ENCODE measurements at places on chromosomes 6 and 20. TPM values are rescaled to one million over a fixed set of nuclear protein-coding genes. Genes with fewer than 3 reads are reported as not detected.
A peak's percentile ranks its signal among the peaks of the same experiment; 100 is the strongest.

EMILIN3 gene
- not detected for polyA plus RNA-seq

GRCh38 chr6:7818257-7819214, 92.1 kb downstream of the TXNDC5 start:
- no peaks in the 10 kb centered on the region for H3K4me1 ChIP-seq
- H3K27me3 ChIP-seq: peaks cover 9% of the 10 kb centered on the region
- DNase-seq: no peak
- no peaks in the 10 kb centered on the region for H3K36me3 ChIP-seq
- H3K4me3 ChIP-seq: no peak overlapping the region

FAM209A gene
- polyA plus RNA-seq: not detected

BCAS1 gene
- 0.56 TPM for polyA plus RNA-seq

GRCh38 chr20:8344631-8345030, 212.6 kb downstream of the PLCB1 start:
- no peak overlapping the region for H3K4me3 ChIP-seq
- peaks cover 1% of the 10 kb centered on the region for H3K27me3 ChIP-seq
- peaks cover 10% of the 10 kb centered on the region for H3K36me3 ChIP-seq
- peaks cover 31% of the 10 kb centered on the region for H3K4me1 ChIP-seq
- DNase-seq: no peak

GRCh38 chr6:127190552-127190951, 72.1 kb downstream of the RSPO3 start:
- H3K36me3 ChIP-seq: no peaks in the 10 kb centered on the region
- H3K4me1 ChIP-seq: no peaks in the 10 kb centered on the region
- DNase-seq: no peak
- no peak overlapping the region for H3K4me3 ChIP-seq
- H3K27me3 ChIP-seq: no peaks in the 10 kb centered on the region

- no peaks in the 10 kb centered on the region for H3K36me3 ChIP-seq
- H3K4me1 ChIP-seq: peaks cover 62% of the 10 kb centered on the region
- H3K27ac ChIP-seq: peak overlapping the region; percentile 12
- H3K27me3 ChIP-seq: peaks cover 4% of the 10 kb centered on the region
Measured at GRCh38 chr20:62059401-62059800, 6.3 kb downstream of the TAF4 start.

ADAM33 gene
- not detected for polyA plus RNA-seq

GRCh38 chr20:46557231-46557956, 6.9 kb upstream of the OCSTAMP start:
- H3K36me3 ChIP-seq: no peaks in the 10 kb centered on the region
- H3K27ac ChIP-seq: no peak overlapping the region
- H3K27me3 ChIP-seq: peaks cover 2% of the 10 kb centered on the region
- no peak for DNase-seq
- H3K4me3 ChIP-seq: no peak overlapping the region
- peaks cover 21% of the 10 kb centered on the region for H3K4me1 ChIP-seq

MYH7B gene
- not detected for polyA plus RNA-seq

DUSP15 gene
- not detected for polyA plus RNA-seq

- no peaks in the 10 kb centered on the region for H3K36me3 ChIP-seq
- H3K4me1 ChIP-seq: peaks cover 39% of the 10 kb centered on the region
- DNase-seq: no peak
- H3K4me3 ChIP-seq: no peak overlapping the region
- H3K27ac ChIP-seq: peak overlapping the region; percentile 4
Measured at GRCh38 chr6:42409581-42409980, 42.1 kb downstream of the TRERF1 start.

GRCh38 chr6:148177589-148178233, 164.9 kb upstream of the SASH1 start:
- H3K36me3 ChIP-seq: no peaks in the 10 kb centered on the region
- H3K4me3 ChIP-seq: no peak overlapping the region
- H3K27ac ChIP-seq: no peak overlapping the region
- H3K27me3 ChIP-seq: no peaks in the 10 kb centered on the region
- H3K4me1 ChIP-seq: no peaks in the 10 kb centered on the region

- H3K4me3 ChIP-seq: no peak overlapping the region
- peaks cover 9% of the 10 kb centered on the region for H3K4me1 ChIP-seq
- no peaks in the 10 kb centered on the region for H3K36me3 ChIP-seq
- H3K27me3 ChIP-seq: no peaks in the 10 kb centered on the region
Measured at GRCh38 chr6:149267072-149267471, 50.4 kb upstream of the TAB2 start.

- no peak overlapping the region for H3K27ac ChIP-seq
- H3K27me3 ChIP-seq: peaks cover 9% of the 10 kb centered on the region
- no peak overlapping the region for H3K4me3 ChIP-seq
- peaks cover 17% of the 10 kb centered on the region for H3K36me3 ChIP-seq
- H3K4me1 ChIP-seq: no peaks in the 10 kb centered on the region
Measured at GRCh38 chr6:41216616-41217015, 11.5 kb upstream of the TREML4 start.

DNA sequence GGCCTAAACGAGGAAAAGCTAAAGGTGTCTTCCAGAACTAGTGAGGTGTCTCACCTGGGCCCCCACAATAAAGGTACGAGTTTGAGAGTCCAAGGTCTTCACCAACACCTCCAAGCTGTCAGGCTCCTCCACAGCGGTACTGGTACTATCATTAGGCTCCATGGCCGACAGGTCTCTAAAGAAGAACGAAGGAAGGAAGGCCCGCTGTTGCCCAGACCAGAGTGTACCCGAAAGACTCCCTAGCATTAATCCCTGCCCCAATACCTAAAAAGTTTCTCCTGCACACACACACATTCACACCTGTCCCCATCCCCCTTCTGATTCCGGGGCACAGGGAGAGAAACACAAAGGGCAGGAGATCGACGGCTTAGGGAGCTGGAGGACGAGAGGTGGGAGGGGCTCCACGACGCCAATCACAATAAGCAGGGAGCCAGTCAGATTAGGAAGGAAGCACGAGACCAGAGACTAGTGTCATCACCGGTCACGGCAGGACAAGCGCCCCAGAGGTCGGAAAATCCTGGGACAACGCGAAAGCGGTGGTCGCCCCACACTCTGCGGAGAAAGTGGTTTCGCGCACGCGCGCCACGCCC, 764 bp downstream of the BAG6 start:
- H3K27me3 ChIP-seq: peaks cover 16% of the 10 kb centered on the region
- H3K4me1 ChIP-seq: peaks cover 49% of the 10 kb centered on the region
- H3K36me3 ChIP-seq: peaks cover 11% of the 10 kb centered on the region
- no peak for DNase-seq
- H3K4me3 ChIP-seq: peak overlapping the region; percentile 95
- H3K27ac ChIP-seq: peak overlapping the region; percentile 98

- H3K36me3 ChIP-seq: no peaks in the 10 kb centered on the region
- DNase-seq: no peak
- H3K27me3 ChIP-seq: peaks cover 6% of the 10 kb centered on the region
Measured at GRCh38 chr6:52958546-52959255, 36.4 kb downstream of the GSTA4 start.

- H3K27ac ChIP-seq: no peak overlapping the region
- H3K36me3 ChIP-seq: peaks cover 21% of the 10 kb centered on the region
- no peak for DNase-seq
- H3K4me1 ChIP-seq: no peaks in the 10 kb centered on the region
Measured at GRCh38 chr6:27439371-27439770, 33.5 kb downstream of the ZNF184 start.

PRRT1 gene
- not detected for polyA plus RNA-seq

TRMT11 gene
- polyA plus RNA-seq: 6.0 TPM

DNA sequence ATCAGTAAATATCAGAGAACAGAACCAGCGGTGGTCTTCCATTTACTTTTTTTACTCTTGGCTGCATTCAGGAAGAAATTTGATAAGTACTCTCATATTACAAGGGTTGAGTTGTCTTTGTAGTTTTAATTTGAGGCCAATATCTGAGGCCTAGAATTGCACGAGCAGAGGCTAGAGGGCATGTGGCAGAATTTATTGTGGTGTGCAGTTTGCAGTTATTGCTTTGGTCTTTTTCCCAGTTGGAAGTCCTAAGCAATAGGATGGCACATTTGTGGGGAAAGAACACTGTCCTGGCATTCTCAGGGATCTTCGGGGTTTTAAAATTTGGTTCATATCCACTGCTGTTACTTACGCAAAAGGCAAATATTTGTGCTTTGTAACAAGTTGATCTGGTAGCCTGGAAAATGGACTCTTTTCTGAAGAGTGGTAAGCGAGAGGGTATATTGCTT, 66.0 kb downstream of the CTNNBL1 start:
- H3K36me3 ChIP-seq: peaks cover 13% of the 10 kb centered on the region
- no peaks in the 10 kb centered on the region for H3K27me3 ChIP-seq
- no peak overlapping the region for H3K4me3 ChIP-seq
- H3K27ac ChIP-seq: no peak overlapping the region
- no peak for DNase-seq
- H3K4me1 ChIP-seq: peaks cover 21% of the 10 kb centered on the region

DNA sequence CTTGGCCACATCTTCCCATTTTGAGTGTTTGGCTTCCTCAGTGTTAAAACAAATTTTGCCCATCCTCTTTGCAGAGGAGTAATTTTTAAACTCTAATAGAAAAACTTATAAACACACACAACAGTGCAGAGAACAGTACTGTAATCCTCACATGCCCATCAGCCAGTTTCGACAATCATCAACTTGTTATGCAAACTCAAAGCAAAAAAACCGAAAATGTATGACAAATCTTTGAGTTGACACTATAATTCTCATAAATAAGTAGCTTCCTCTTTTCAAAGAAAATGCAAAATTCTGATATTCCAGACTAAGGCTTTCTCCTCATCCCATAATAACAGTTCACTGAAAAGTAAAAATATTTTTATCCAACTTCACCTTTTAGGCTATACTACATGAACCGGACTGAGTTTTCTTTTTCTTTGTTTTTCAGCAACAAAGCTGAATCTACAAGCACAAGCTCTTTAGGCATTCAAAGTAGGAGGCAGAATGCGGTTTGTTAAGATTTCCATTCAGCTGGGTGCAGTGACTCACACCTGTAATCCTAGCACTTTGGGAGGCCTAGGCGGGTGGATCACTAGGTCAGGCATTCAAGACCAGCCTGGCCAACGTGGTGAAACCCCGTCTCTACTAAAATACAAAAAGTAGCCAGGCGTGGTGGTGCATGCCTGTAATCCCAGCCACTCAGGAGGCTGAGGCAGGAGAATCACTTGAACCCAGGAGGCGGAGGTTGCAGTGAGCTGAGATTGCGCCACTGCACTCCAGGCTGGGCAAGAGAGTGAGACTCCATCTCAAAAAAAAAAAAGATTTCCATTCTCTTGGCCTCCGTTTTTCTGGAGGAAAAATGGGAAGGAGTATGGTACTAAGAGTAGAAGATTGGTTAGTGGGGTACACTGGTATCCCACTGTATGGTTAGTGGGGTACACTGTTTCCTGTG, 74.8 kb downstream of the GCNT2 start:
- no peak overlapping the region for H3K4me3 ChIP-seq
- H3K4me1 ChIP-seq: no peaks in the 10 kb centered on the region
- peaks cover 8% of the 10 kb centered on the region for H3K27me3 ChIP-seq

FOXS1 gene
- polyA plus RNA-seq: not detected

All from immature natural killer cell (primary cell).